ENCODE measurements at places on chromosomes 4 and X. TPM values are rescaled to one million over a fixed set of nuclear protein-coding genes. Genes with fewer than 3 reads are reported as not detected.

TGIF2LX gene
- not detected for total RNA-seq

NPY5R gene
- 5.3 TPM for total RNA-seq

F9 gene
- not detected for total RNA-seq

ADH1C gene
- total RNA-seq, result 4.5 TPM

CYBB gene
- total RNA-seq, result 39.9 TPM

PNMA6A gene
- 8.7 TPM for total RNA-seq

OTC gene
- total RNA-seq, result 1.6 TPM

RAI2 gene
- total RNA-seq, result 21.5 TPM

CLDN34 gene
- not detected for total RNA-seq

CXCL10 gene
- 16.2 TPM for total RNA-seq

SCML2 gene
- 0.81 TPM for total RNA-seq

USP51 gene
- total RNA-seq, result 7.0 TPM

GAGE1 gene
- not detected for total RNA-seq

SOX3 gene
- total RNA-seq, result not detected

COX7B gene
- total RNA-seq, result 204 TPM

UGT2B10 gene
- not detected for total RNA-seq

CTAG2 gene
- not detected for total RNA-seq

CT83 gene
- not detected for total RNA-seq

DNA sequence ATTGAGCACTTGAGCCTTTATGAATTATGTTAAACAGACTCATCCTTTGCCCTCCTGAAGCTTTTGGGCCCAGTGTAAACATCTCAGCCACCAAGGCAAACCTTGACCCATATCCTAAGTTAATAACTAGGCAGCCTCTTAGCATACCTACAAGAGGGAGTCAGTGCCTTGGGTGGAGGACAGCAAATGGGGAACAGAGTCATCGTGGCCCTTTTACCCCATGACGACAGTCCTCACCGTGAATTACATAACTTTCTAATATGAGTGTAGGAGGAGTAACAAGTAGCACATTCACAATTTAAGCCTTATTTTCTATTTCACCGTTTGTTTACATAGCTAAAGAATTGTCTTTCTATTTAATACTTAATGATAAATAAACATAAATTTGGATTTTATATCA is 16.8 kb downstream of the CLDN22 start:
- DNase-seq, result no peak

GRCh38 chrX:16839852-16840460 is 30.2 kb downstream of the RBBP7 start:
- DNase-seq, result no peak

GRCh38 chr4:104575278-104575677 is 80.6 kb upstream of the CXXC4 start:
- no peak for DNase-seq

DNA sequence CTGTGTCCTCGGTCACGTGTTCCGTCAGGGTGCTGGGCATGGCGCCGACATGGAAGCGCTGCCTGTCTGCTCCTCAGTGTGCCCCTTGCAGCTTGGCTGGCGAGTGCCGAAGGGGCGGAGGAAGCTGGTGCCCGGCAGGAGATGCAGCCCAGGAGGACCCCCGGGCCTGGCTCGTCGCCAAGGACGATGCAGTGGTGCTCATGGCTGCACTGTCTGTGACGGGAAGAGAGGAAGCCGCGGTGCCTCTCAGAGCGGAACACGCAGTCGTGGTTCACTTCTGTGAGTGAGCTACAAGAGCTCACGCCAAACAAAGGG is 38.1 kb downstream of the FGFRL1 start:
- DNase-seq, result no peak

GRCh38 chr4:108693211-108693610 is 42.8 kb downstream of the OSTC start:
- DNase-seq, result no peak

GRCh38 chrX:131741103-131741581 is 197.3 kb downstream of the OR13H1 start:
- no peak for DNase-seq

DNA sequence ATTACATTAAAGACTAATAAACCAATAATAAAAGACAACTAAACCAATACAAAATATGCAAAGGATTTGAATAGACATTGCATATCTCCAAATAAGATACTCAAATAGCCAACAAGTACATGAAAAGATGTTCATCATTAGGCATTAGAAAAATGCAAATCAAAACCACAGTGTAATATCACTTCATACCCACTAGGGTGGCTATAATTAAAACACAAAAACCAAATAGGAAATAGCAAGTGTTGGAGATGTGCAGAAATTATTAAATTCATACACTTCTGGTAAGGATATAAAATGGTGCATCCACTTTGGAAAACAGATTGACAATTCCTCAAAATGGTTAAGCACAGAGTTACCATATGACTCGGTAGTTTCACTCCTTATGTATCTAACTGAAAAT is 860.8 kb upstream of the DIAPH2 start:
- no peak for DNase-seq

GRCh38 chrX:5341902-5342301 is 886.8 kb downstream of the NLGN4X start:
- DNase-seq, result no peak

GRCh38 chr4:8112672-8113071 is 45.9 kb downstream of the ABLIM2 start:
- no peak for DNase-seq

DNA sequence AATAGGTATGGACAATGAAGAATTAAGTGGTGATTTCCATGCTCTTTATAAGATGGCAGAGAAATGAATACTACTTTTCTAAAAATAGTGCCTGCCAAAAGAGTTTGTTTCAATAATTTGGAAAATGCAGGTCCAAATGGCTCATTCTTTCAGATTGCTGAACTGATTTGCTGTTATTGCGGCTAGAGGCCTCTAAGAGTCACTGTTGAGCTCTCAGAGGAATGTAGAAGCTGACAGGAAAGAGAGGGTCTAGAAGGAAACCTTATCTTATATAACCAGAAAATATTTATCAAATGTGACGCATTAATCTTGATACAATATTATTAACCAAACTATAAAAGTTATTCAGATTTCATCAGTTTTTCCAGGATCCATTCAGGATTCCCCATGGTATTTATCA is 65.7 kb upstream of the PAGE1 start:
- no peak for DNase-seq

DNA sequence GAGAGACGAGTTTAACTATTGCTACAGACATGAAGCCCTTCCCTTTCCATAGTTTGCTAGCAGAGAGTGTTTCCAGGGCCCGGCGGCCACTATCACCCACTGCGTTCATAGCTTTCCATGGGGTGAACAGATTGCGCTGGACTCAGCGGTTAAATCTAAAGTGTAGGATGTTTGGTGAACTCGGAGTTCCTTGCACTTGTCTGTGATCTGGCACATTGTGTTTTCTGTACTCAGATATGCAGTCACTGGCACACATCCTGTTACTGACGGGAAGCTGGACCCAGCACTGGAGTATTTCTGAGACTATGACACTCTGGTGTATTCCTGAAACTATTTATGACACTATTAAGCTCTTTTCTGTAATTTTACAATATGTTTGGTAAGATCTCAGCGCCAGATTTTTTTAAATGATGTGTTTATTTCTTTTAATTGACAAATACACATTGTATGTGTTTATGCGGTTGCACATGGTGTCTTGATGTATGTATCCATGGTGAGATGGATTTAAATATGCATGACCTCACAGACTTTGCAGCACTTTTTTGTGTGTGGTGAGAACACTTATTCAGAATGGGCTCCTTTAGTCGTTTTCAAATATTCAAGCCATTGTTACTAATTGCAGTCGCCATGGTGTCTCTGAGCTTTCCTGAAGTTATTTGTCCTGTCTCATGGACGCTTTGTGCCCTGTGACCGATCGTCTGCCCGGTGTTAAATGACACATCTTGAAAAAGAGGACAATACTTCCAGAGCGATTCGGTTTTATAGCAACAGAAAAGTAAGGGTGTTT is 14.1 kb downstream of the CD99 start:
- peak; percentile 40 for DNase-seq

DNA sequence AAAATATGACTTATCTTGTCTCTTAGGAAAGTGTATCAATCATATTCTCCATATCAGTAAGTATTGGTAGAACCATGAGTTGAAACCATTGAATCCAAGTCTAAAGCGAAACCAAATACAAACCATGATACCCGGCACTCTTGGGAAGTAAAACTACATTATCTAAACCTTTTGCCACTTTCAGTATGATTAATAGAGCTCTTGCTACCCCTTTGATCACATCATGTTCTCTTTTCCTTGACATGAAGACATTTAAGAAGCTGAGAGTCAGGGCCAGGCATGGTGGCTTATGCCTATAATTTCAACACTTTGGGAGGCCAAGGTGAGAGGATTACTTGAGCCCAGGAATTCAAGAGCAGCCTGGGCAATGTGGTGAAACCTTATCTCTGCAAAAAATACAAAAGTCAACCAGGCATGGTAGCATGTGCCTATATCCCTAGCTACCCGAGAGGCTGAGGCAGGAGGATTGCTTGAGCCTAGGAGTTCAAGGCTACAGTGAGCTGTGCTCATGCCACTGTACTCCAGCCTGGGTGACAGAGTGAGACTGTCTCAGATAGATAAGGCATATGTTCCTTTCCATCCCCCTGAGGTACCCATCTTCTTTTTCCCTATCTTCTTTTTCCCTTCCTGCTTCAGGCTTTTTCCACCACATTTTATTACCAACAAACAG is 45.4 kb downstream of the CEP135 start:
- no peak for DNase-seq

- DNase-seq, result no peak
Measured at GRCh38 chr4:85777908-85778631, 303.1 kb downstream of the ARHGAP24 start.

DNA sequence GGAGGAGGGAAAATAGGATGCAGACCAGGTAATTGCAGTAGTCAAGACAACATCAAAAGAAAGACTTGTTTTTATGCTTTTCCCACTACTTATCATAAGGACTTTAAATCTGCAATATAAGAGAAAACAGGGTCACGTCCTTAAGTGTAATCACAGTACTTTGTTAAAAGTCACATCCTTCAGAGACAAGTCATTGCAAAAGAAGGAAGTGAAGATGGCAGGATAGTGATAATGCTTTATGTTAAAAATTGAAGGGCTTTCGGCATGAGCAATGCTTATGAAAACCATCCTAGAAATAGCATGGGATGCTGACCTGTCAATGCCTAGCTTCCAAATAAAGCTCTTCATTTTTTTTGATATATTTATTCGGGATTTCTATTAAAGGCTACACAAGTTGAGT is 110.2 kb upstream of the TENM3 start:
- no peak for DNase-seq

GRCh38 chr4:156642161-156642560 is 329.4 kb downstream of the PDGFC start:
- DNase-seq, result no peak

- DNase-seq, result peak; percentile 47
Measured at GRCh38 chr4:105637408-105638176, 70.9 kb downstream of the INTS12 start.

DNA sequence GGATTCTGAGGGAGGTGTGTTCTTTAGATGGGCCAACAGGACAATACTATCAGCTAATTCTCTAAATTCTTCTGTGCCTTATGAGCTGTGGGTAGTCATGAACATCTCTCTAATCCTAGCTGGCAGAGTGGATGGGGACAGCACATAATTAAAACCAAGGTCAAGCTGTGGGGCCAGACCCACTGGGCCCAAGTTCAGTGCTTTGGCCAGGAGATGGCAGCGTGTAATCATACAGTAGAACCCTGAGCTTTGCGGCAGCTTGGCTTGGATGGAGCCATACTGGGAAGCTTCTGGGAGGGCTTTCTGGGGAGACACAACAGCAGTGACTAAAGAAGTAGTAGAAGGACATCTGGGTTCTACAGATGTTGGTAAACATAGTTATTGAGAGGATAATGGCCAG is 140.3 kb upstream of the CXCL13 start:
- no peak for DNase-seq

- DNase-seq, result no peak
Measured at GRCh38 chr4:105281124-105281415, 134.4 kb downstream of the TET2 start.

- no peak for DNase-seq
Measured at GRCh38 chr4:150570862-150571261, 11.1 kb upstream of the MAB21L2 start.

GRCh38 chr4:29220761-29221160 is 1499.4 kb upstream of the PCDH7 start:
- no peak for DNase-seq

DNA sequence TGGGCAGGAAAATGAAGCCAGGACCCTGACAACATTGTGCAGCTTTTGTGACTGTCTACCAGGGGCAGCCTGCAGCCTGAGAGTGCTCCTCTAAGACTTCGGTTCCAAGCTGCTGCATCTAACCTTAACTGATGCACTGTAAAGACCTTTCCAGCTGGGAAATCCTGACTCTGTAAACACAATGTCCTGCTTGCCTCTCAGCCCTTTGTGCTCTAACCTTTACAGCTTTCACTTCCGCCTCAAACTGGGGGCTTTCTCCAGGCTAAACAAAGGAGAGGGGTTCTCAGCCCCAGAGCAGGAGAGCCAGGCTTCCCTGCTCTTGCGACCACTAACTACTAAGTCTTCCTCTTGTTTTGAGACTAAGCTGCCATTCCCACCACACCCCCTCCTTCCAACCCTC is 19.3 kb upstream of the RASL11B start:
- DNase-seq, result no peak

DNA sequence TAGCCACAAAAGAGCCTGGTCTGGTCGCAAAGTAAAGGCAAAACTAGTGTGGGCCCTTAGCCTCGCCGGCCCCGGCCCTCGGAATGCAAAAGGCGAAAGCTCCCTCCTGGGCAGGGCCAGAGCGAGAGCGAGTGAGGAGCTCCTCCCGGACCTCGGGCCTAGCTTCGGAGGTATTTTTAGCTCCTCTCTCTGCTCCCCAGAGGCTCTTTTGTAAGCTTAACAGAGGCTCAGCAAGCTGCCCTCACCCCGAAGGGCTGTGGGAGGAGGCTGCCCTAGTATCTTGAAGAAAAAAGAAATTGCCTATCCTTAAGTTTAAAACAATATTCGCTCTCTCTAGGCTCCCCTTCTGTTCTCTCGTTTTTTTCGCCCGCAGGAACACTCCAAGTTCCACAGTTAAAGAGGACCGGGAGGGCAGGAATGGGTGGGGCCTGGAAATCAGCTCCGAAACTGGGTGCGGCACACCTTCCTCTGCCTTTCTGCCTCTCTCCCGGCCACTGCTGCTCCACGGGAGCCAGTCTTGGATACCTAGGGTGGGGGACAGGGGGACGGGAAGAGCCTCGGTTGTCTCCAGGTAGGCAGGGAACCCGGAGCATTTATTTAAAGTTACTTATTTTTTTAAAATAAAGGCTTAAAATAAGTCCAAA is 12.1 kb downstream of the HAND2 start:
- no peak for DNase-seq

GRCh38 chrX:40727093-40727492 is 8.2 kb downstream of the MED14 start:
- DNase-seq, result no peak

DNA sequence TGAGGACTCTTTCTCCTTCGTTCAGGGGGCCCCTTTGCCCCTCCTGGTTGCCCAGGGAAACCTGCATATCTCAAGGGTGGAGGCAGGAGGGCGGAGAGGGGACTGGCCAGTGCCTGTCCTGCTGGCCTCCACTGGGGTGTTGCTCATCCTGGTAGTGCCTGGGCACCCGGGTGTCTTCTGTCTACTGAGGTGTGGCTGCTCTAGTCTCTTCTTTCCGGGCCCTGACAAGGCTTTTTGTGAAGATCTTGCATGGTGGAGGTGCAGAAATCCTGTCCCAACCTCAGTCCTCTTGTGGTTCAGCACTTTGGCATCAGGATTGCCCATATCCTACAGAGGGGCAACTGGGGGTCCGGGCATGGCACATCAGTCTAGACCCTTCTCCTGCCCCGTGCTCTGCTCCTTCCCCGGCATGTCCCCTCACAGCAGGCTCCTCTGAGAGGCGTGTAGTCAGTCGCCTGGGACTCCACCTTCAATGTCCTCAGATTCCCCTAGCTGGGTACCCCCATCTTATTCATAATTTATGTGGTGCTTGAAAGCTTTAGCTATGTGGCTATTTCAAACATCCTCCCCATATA is 1.9 kb downstream of the CCDC110 start:
- no peak for DNase-seq

All from thoracic aorta (tissue), 2 donors.